Esophagus squamous epithelium (tissue), 5 donors: ENCODE measurements at places on chromosomes 16 and 17. TPM values are rescaled to one million over a fixed set of nuclear protein-coding genes. Genes with fewer than 3 reads are reported as not detected.

CSF3 gene
- total RNA-seq, result not detected

PRDM7 gene
- not detected for total RNA-seq

ACACA gene
- 58.4 TPM for total RNA-seq

KANSL1 gene
- 65.8 TPM for total RNA-seq

NACA2 gene
- not detected for total RNA-seq

CCL23 gene
- 13.4 TPM for total RNA-seq

GPR142 gene
- not detected for total RNA-seq

GAST gene
- not detected for total RNA-seq

PERCC1 gene
- not detected for total RNA-seq

CRYM gene
- 8.6 TPM for total RNA-seq
